Epithelial cell of proximal tubule (primary cell): ENCODE measurements at places on chromosomes 5 and 9. TPM values are rescaled to one million over a fixed set of nuclear protein-coding genes. Genes with fewer than 3 reads are reported as not detected.

DNA sequence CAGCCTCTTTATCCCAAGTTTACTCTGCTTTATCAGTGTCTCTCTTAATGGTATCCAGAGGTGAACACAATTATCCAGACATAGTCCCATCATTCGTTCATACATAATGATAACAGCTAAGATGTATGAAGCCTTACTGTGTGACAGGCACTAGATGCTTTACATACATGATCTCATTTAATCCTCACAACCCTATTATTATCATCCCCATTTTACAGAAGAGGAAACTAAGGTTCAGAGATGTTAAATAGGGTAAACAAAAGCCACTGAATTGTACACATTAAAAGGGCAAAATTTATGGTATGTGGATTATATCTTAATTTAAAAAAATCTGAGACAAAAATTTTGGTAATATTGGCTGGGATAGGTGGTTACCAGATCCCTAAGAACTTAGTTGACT is 124.1 kb upstream of the TBC1D2 start:
- no peak for DNase-seq

GRCh38 chr5:143262393-143263174 is 140.9 kb downstream of the NR3C1 start:
- DNase-seq = no peak

DNA sequence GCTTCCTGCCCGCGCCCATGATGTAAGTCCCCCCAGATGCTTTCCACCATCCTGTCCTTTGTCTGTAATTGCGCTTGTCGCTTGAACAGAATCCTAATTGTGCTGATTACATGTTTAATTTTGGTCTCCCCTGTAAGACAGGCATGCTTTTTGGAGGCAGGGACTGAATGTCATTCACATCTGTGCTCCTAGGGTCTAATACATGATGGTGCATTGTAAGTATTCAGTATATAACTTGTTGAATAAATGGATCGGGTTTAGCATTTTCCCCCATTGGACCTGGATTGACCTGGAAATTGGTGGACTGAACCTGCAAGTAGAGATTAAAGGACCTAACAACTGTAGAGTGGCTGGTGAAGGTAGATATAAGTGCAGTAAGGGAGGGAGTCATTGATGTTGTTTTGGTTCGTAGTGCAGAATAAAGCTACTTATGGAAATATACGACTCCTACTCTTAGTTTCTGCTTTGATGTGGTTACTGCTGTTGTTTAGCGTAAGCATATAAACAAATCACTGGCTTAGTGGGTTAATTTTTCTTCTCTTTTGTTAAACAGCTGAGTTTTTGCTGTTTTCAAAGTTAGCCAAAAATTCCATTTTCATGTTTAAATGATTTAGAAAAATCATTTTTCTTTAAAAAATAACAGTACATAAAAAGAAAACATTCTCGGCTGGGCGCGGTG is 57.3 kb downstream of the TRIO start:
- no peak for DNase-seq

GRCh38 chr5:31993165-31993961 is 180.8 kb downstream of the GOLPH3 start:
- DNase-seq = peak; percentile 72

Gene SLC36A2
- not detected in 2 replicates for total RNA-seq

Gene ZNF483
- total RNA-seq = 2.2 and 2.5 TPM in 2 replicates

Gene TMC1
- not detected in 2 replicates for total RNA-seq

DNA sequence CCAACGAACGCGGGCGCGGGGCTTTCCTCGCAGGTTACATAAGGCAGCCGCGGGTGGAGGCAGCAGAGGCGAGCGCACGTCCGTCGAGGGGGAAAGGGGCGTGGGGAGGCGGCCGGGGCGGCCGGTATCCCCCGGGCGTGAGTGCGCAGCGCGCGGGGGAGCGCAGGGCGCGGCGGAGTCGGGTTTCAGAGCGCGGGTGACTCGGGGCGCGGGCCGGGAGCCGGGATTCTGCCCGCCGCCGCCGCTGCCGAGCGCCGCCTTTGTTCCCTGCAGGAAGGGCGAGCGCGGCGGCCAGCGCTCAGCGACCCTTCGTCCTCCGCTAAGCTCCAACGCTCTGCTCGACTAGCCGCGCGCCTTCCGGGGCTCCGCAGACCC is at the start of gene COL15A1:
COL15A1 (plus strand) TSS at position 226 of the 375 bp plus-strand sequence. CDS start 155 bp downstream, outside the sequence.
- DNase-seq = no peak

GRCh38 chr5:130692770-130693169 is 472.3 kb downstream of the HINT1 start:
- no peak for DNase-seq

GRCh38 chr5:118354797-118355196 is 633.5 kb downstream of the DTWD2 start:
- no peak for DNase-seq
